Activated effector memory CD4-positive, alpha-beta T cell treated with Interleukin-2 at 50 U/mL for 16 hours (primary cell): ENCODE measurements at places on chromosomes 16 and 17.

DNA sequence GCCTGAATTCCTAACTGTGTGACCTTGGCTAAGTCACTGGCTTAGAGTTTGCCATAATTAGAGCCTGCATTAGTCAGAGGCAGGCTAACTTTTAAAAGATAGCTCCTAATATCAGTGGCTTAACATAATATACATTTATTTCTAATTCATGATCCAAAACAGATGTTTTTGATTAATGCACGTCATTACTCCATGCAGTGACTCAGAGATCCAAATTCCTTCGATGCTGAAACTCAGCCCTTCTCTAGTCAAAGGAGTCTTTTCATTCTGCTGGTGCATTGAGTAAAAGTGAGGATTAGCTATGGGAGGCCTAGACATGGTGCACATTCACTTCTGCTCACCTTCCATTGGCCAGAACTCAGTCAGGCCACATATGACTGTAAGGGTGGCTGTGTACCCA, 49.8 kb downstream of the IRX3 start:
- no peak for DNase-seq

DNA sequence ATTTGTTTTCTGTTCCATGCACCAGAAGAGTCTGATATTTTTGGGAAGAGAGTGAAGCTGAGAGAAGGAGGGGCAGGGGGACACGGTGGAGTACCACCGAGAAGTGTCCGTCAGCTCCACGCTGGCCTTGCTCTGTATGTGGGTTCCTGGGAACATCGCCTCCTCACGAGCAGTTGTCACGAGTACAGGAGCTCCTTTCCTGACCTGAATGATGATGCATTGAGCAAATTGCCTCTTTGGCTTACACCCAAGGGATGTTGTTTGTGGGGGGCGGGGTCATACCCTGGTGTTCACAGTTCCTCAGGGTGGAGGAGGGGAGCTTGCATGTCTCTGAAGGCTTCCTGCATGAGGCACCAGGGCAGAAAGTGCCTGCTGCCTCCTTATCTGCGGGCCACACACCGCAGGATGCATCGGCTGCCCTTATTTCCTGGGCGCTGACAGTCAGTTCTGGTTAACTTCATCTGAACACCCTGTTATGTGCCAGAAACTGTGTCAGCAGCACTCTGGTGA, 36.2 kb downstream of the RGS9 start:
- DNase-seq: peak; percentile 78

DNA sequence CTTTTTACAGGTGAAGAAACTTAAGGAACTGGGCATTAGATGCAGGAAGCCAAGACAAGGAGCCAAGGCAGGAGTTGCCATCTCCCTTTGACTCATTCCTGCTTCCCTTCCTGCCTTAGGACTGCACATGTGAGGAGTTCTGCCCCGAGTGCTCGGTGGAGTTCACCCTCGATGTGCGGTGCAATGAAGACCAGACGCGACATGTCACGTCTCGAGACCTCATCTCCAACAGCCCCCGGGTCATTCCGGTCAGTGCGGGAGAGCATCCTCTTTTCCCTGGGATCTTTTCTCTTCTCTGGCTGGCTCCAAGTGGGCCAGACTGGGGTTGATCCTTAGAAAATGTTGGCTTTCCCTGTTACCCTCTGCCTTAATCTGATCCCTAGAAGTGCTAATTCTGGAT, 6.6 kb downstream of the POLR2C start:
- DNase-seq: no peak

GRCh38 chr17:38916771-38917170, 8.6 kb upstream of the LASP1NB start:
- no peak for DNase-seq

- peak; percentile 78 for DNase-seq
These were observed 4.4 kb upstream of the MAP2K3 start for GRCh38 chr17:21280081-21280518.

- no peak for DNase-seq
These were observed 9.4 kb downstream of the SCPEP1 start for GRCh38 chr17:56987283-56987834.

DNA sequence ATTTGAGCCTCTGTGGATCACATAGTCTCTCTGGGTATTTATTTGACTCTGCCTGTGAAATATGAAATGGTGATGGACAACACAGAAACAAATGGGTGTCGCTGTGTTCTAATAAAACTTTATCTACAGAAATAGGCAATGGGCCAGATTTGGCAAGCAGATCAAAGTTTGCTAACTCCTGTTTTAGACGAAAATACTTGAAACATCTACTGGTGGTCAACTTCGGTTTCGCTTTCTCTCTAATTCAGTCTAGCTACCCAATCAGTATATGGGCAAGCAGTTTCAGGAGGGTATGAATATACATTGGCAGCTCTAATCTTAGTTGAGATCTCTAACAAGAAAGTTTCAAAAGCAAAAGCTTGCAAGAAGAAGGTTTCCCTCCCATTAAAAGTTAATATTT, 60.1 kb upstream of the DYNLRB2 start:
- no peak for DNase-seq

DNA sequence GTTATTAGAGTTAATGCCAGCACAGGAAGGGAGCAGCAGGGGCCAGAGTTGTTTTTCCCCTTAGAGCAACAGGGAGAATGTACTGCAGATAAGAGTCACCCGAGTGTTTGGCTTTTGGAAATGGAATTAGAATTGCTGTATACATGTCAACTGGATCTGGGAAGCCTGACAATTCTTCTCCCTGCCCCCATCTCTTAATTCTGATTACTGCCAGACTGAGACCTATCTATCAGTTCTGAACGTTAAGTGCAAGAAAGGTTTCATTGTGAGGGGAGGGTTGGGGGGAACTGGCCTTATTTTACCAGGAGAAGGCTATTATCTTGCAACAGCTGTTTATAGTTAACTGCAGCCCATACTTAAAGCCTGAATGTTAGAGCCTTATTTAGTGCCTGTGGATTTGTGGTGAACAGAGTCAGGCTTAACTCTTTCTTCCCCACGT, 424.5 kb upstream of the CDH11 start:
- DNase-seq: no peak

DNA sequence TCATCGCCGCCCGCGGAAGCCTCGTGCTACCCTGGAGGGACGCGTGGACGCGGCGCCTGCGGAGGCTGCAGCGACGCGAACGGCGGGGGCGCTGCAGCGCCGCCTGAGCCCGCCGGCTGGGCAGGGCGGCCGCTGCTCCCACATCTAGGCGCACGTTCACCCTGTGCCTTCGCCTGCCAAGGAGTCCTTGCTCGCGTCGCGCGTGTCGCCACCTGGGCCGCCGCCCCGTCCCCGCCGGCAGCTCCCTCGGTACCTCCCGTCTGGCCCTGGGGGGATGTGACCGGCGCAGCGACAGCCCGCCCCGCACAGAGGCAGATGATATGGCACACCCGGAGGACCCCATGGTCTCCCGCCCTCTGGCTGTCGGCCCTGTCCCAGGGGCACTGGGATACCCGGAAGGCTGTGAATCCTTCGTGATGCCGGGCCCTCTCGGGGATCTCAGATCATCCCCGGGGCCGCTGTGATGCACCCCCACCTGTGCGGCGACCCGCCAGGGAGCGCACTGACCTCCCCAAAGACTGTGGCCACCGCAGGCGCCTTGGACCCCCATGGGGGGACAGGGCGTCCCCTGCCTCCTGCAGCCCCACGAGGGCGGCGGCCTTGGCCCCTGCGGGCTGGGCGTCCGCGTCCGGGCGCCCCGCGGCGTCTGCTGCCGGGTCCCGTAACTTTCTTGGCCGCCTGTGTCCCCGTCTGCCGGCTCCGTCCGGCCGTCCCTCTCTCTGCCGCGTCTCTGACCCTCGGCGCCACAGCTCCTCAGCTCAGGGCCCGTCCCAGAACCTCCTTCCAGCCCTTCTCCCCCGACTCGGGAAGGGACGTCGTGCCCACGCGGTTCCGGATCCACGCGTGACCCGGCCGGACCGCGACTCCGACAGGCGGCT, 689 bp upstream of the TBC1D24 start:
- peak; percentile 54 for DNase-seq

DNA sequence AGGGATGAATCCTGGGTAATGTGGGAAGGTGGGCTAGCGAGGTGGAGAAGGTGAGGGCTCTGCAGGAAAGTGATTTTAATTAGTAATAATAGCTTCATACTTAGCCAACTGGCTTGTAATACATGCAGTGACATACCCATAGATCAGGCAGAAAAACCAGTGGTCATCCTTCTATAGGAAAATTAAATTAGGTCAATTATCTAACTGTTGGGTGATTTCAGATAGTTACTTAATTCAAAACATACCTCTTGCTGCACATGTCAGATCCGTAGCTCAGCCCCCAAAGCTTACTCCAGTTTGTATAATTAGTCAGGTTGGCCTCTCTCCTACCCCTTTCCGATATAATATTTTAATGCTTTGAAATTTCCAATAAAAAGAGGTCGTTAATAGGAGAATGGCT, 137.0 kb downstream of the TMEM114 start:
- DNase-seq: no peak

DNA sequence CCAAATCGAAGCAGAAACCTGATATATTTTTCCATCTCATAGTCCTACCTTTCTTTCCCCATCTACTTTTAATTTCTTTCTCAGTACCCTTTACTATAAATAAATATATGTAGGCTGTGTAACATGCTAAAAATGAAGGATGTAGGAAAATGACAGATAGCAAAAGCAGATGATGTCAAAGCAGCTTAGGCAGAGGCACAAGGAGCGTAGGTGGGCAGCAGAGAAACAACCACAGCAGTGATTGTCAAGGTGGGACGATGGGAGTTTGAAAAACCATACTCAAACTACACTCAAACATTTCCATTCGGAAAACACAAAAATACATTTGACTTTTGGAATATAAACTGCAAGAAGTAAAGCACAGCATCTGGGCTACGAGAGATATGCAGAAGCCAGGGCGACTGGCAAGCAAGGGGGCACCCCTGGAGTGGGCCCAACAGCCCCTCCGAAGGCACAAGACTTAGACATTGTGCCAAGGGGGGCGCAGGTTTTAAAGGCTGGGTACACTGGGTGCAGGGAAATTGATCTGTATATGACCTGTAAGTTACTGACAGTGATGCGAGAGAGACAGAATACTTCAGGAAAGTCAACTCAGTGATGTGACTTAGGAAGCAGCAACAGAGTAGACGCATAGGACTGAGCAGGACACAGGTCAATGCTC, 31.1 kb downstream of the SNN start:
- no peak for DNase-seq

DNA sequence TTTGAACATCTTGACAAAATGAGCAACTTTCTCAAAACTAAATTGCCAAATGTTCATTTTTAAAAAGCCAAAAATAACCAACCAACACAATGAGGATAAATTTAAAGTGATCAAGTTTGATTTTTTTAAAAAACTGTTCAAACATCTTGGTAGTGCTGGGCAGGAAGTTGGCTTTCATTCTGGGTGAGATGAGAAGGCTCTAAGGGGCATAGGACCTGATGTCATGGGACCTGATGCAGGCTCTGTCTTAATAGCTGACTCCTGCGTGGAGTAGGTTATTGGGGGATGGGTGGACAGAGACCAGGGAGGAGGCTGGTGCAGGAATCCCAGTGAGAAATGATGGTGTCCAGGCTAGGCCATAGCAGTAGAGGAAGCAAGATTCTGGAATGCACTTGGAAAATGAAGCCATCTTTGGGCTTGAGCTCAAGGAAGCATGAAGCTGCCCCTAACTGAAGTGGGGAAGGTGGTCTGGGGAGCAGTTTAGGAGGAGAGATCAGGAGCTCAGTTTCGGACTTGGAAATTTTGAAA, 20.4 kb downstream of the NLRC5 start:
- DNase-seq: no peak
